Spinal cord (tissue), 10 donors: ENCODE measurements at places on chromosomes 2 and 18. TPM values are rescaled to one million over a fixed set of nuclear protein-coding genes. Genes with fewer than 3 reads are reported as not detected.

The CXCR1 gene
- not detected for total RNA-seq

The MC5R gene
- total RNA-seq: 0.22 TPM

The ST3GAL5 gene
- 83.2 TPM for total RNA-seq

The DUSP19 gene
- total RNA-seq: 12.2 TPM

The MCEE gene
- total RNA-seq: 22.2 TPM

The MRO gene
- 11.5 TPM for total RNA-seq

DNA sequence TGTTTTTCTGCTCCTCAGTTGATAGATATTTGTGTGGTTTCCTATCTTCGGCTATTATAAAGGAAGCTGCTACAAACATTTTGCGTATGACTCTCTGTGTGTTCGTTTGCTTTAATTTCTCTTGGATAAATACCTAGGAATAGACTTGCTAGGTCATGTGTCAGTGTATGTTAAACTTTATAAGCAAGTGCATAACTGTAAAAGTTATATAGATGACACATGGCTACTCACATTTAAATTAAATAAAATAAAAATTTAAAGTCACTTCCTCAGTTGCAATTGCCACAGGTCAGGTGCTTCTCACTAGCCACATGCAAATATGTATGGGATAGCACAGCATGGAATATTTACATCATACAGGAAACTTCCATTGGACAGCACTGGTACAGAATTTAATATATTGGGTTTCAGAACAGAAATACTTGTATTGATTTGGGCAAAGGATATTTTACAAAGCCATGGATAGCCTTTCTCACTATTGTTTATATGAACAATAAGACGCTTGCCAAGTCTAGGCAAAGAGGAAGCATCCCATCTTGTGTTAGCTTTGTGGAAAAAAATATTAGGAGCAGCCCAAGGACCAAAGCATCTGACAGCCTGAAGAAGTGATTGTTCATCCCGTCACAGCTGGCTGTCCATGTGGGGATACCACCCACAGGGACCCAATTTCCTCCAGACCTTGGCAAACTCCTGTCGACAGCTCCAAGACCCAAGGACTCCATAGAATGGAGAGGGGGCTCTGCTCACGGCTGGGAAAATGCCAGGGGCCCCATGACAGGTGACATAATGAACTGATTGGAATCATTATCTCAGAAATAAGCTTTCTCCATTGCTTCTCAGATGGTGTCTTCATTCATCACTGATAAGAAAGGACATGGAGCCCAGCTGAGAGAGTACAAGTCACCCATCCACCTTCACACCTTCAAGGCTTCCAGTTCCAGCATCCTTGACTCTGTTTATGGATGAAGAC is 196.7 kb downstream of the SH3BP4 start:
- no peak for DNase-seq

GRCh38 chr2:203195331-203196036 is 43.3 kb upstream of the CYP20A1 start:
- no peak for DNase-seq

- DNase-seq: no peak
Observed at GRCh38 chr2:121376535-121377250, 91.7 kb upstream of the TFCP2L1 start.

DNA sequence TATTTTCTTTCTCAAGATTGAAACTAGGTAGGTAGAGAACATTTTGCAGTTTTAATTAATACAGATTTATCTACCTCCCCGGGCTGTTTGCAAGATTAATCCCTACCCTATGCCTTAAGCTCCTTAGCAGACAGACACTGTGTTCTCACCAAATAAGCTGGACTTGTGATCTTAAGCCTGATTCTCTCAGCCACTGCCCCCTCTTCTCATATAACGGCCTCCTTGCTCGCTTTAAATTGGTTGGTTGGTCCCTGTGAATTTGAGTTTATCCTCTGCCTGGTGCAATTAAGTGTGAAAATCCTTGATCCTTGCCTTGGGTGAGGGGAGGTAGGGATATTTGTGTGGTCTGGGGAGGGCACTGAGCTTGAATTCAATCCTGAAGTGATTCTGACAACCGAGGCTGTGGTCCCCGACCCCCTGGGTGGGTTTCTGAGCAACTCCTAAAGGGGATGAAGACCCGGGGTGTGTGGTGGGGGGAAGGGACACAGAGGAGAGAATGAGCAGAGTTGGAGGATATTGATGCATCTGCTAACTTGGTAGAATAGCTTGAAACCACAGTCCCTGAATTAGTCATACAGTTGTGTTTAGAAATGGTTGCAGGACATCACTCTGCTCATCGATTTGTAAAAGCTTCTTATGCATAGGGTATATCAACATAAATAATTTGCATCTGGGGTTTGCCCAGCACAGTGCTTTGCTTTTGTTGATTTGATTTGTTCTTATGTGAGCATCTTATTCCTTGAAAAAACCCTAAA is 36.9 kb upstream of the NCKAP5 start:
- no peak for DNase-seq

DNA sequence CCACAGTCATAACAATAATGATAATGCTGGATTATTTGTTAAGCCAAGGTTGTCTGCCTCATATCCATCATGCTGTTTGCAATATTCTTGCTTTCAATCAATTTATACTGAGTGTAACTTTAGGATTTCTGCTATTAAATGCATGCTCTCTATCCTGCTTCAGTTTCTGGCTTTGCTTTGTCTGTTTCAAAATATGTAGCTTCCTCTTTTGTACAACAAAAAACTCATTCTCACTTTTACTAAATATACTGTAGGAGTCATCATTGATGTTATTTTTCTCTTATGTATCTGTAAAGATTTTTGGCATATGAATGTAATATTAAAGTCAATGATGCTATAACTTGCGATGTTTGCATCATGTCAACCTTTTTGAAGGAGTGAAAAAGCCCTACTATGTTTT is 149.3 kb downstream of the GPD2 start:
- DNase-seq: no peak

GRCh38 chr2:38598991-38599295 is 3.8 kb downstream of the HNRNPLL start:
- DNase-seq: no peak

DNA sequence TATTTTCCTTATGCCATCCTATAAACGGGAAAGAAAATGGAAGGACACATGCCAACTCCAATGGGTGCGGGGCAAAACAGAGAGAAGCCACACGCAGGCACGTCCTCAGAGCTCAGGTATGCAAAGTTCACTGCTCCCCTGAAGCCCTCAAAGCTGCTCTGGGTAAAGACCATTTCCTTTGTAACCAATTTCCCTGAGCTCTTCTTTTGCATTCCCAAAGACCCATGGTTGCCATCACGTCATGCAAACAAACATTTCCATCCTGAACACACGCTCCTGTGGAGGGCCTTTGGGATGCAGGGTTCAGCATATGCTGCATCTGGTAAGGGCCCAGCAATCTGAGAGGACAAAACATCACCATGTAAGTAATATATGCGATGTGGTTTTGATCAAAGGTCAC is 69.4 kb downstream of the EMILIN2 start:
- no peak for DNase-seq
